Naive thymus-derived CD8-positive, alpha-beta T cell (primary cell): ENCODE measurements at places on chromosomes 7 and 10.

DNA sequence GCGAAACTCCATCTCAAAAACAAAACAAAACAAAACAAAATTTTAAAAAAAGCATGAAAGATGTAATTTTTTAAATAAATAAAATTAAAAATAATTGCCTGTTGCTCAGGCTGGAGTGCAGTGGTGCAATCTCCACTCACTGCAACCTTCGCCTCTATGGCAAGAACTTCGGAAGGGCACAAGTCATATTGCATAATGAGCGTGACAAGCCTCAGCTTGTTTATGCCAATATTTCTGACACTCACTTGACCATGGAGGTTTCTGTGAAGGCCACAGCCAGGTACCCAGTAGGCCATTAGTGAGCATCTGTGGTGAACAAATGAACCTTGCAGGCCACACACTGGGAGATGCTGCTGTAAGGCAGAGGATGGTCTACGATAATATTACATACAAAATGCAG lies 106.1 kb upstream of the KMT2C start:
- DNase-seq, result no peak

DNA sequence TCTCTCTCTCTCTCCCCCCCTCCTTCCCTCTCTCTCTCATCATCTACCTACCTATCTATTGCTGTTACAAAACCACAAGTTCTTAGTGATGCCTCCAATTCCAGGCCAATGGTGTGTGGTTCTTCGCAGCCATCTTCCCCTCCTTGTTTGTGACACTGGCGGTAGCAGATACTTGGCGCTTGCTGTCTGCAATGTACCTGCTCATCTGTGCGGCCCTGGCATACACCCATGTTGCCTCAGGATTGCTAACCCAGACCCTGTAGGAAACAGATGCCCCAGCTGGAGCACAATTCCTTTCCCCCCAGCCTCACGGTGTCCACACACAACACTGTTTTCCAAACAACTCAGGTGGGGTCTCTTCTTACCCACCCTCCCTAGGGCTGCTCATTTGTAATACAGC lies 13.6 kb upstream of the DPYSL4 start:
- no peak for DNase-seq

GRCh38 chr10:19892270-19892669 lies 76.0 kb downstream of the PLXDC2 start:
- no peak for DNase-seq

GRCh38 chr7:44796034-44796503 lies 412 bp upstream of the PPIA start:
- no peak for DNase-seq

DNA sequence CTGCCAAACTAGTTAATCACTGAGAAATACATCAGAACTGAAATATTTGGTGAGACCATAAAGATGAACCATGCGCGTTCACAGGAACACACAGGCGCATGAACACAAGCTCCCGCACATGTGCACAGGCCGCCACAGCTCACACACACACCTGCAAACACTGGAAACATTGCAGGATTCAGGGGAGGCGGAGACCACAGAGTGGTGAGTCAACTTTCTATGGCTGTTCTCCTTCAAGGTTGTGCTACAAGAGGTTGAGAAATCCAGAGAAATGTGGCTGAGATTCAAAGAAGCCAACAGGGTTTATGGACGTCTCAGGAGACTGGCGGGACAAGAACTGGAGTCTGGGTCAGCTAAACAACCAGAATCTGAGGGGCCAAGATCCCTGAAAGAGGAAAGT lies 17.8 kb downstream of the ESYT2 start:
- no peak for DNase-seq

DNA sequence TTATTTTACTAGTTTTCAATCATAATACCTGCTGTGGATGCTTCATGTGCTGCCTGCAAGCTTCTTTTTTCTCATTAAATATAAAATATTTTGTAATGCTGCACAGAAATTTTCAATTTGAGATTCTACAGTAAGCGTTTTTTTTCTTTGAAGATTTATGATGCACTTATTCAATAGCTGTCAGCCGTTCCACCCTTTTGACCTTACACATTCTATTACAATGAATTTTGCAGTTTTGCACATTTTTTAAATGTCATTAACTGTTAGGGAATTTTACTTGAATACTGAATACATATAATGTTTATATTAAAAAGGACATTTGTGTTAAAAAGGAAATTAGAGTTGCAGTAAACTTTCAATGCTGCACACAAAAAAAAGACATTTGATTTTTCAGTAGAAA lies 103.0 kb downstream of the PTEN start:
- no peak for DNase-seq

- DNase-seq, result no peak
Observed at GRCh38 chr7:69860941-69861622, 262.8 kb downstream of the AUTS2 start.

DNA sequence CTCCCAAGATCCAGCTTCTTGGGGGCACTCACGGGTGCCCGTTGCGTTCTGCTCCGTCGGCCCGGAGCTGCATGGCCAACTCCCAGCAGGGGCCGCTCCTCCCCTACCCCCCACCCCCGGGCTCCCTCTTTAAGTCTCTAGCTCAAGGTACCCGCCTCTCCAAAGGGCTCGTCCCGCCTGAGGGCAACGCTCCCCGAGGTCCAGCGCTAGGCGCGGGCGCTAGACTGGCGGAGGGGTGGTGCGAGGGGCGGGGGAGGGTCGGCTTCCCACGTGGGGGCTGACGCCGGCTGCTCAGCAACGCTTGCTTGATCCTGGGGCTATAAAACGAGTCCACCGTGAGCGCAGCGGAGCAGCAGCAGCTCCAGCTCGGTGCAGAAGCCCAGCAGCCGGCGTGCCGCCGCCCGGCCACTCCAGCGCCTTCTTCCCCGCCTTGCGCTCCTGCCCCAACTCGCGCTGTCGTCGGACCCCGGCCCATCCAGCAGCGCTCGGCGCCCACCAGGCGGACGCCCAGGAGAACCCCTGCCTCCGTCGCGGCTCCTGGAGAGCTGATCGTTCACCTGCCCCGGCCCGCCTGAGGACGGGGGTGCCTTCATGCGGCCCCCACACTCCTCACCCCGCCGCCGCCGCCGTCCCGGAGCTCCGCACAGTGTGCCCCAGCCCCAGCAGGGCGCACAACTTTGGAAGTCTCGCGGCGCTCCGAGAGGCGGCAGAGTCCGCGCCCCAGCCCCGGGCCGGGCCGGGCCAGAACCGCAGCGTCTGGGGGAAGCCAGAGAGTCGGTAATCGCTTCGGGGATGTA lies at the start of gene ADRA2A:
TSS of gene ADRA2A (plus strand) at position 348 of the 797 bp plus-strand sequence. CDS start 968 bp downstream, outside the sequence.
- no peak for DNase-seq

DNA sequence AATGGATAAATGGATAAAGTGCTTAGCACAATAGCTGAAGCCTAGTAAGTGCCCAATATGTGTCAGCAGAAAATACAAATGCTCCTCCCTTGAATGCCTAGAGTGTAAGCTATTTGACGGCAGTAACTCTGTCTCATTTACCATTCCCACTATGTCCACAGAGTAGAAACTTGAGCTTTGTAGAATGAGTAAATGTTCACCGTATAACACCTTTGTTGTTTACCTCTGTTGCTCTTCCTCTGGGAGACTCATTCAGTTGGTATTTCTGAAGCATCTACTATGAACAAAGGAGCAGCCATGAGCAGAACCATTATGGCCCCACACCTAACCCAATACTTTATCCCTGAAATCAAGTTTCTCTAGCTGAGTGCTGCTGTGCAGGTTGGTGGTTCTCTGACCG lies 8.4 kb upstream of the SLC16A12 start:
- DNase-seq, result no peak

- DNase-seq, result peak; percentile 50
Observed at GRCh38 chr7:1043552-1044188, 676 bp upstream of the GPR146 start.

DNA sequence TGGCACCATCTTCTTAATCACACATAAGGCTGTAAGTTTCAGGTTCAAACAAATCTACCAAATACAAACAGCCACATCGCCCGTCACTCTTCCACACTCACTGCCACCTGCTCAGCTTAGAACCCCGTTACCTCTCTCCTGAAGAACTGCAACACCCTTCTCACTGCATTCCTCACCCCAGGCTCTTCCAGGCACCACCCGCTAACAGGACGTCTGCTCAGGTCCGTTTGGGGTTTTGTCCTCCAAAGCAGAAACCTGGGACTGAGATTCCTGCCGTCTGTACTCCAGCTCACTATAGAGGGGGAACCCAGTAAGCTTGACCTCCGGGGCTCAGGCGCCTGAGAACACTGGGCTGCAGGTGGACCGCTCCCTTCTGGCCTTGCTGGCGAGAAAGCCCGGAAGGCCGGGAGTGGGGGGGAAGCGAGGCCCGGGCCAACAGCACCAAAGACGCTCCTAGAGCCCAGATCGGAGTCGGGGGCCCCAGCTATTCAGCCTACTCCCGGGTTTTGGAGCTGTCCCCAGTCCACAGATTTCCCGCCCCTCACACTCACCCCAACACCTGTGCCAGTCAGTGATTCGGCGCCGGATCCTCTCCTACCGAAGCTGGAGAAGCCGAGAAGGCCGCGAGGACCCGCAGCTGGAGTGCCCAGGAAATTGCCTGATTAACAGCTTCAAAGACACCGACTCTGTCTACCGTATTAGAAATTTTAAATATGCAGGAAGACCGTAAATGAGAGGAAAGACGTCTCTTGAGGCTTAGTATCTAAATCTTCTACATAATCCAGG lies at the start of gene AP3M1:
TSS of gene AP3M1 (minus strand) at position 625 of the 786 bp plus-strand sequence. CDS start 12,449 bp downstream, outside the sequence.
- DNase-seq, result peak; percentile 74

DNA sequence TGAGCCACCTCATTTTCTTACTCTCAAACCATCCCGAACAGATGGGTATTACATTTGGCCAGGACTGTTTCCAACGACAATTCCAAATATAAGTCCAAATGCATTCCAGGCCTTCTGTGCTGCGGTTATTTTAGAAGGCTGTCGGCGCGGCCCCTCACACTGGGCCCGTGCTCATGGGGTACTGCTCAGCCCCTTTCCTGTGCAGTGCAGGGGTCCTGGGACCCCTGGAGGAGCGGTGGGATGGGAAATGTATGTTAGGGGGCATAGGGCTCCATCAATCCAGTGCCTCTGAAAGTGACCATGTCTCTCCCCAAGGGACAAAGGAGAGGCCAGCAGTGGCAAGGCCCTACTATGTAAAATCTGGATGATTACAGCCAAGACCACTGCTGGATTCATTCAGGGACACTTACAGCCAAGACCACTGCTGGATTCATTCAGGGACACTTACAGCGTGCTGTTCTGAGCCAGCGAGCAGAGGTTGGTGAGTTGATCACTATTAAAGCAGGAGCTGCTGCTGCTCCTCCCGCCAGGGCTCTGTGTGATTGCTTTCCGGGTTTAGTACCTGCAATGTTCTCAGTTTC lies 66.3 kb downstream of the CHST15 start:
- DNase-seq, result no peak

- DNase-seq, result no peak
Observed at GRCh38 chr10:132541601-132542011, 4.0 kb downstream of the INPP5A start.

DNA sequence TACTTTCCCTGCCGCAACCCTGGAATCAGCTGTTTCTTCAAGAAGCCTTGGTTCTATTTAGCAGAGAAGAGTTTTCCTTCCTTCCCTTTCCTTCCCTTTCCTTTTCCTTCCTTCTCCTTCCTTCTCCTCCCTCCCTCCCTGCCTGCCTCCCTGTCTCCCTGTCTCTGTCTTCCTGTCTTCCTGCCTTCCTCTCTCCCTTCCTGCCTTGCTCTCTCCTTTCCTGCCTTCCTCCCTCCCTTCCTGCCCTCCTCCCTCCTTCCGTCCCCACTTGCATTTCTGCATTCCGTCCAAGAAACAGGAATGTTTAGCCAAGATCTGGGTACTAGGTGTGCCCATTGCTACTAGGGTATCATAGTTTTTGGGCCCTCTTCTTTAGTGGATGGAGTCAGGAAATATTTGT lies 21.9 kb downstream of the SND1 start:
- DNase-seq, result no peak

DNA sequence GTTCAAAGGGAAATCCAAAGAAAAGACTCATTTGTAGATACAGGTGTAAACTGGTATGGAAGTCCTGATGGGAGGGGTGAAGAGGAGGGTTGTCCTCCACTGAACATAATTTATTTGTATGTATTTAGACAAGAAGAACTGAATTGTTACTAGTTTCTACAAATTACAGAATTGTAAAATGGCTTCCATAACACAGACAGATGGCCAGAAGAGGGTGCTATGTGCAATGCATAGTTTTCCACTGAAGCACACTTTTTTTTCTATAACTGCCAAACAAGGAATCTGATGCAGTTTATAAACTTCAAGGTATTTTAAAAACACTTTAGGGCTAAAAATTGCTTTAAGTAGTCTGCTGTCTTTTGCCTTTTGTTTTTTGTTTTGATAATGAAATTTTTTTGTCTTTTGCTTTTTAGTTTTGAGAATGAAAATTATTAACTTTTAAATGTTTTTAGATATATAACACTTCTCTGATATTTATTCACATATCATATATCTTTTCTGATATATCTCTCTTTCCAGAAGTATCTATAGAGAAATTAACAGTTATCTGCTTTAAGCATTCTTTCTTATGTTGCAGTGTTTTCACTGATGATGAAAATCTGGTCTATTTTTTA lies 58.5 kb downstream of the PHYHIPL start:
- no peak for DNase-seq

DNA sequence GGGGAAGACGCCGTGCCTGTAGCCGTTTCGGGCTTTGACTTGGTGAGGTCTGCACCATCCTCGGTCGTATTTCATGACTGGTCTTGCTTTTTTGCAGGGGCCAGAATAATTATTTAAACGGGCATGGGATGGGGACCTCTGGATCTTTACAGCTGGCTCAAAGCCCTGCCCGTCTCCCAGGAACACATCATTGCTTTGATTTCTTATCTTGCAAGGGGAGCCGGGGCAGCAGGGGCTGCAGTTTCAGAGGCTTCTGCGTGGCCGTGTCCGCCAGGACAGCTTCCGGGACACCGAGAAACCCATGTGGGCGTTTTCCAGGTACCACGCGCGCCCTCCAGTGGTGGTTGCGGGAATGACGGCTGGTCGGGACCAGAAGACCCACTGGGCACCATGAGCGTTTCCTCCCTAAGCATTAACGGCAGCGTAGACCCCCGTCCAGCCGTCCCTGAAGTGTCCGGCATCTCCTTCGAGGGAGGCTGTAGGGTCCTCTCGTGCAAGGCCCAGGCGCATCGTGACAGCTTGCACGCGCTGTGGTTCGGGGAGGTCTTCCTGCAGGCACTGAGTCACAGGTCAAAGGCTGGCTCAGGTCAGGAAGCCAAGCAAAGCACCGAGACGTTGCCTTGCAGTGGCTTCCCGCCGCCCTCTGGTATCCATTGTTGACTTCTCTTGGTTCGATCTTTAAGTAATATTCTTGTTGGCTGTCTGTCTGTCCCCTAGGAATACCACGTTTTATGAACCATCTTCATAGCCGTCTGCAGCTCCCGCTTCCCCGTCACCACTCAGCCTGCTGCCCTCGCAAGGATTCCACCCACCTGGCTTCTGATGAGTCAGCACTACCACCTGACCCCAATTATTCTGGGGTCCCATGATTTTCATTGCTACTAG lies 16.2 kb upstream of the ZFAND2A start:
- peak; percentile 70 for DNase-seq

DNA sequence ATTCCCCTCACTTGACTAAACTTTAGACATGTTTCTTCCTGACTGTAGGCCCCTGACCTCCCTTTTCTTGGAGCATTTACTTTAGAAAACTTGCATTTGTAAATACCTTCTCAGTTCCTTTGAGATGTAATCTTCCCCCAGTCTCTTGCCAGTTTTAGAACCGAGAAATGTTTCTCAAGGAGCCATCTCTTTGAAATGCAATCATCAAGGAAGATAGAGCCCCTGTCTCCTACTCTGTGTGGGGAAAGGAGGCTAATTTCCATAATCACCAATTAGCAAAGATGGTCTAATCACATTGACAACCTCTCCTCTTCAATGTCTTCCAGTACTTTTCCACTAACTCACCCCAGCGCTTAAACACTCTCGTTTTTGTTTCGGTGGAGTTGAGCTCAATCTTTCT lies 70.0 kb upstream of the SMIM30 start:
- no peak for DNase-seq
